ENCODE measurements at places on chromosomes 4 and X.
A peak's percentile ranks its signal among the peaks of the same experiment; 100 is the strongest.

- no peak for DNase-seq
Observed at GRCh38 chrX:43677993-43678392, 21.9 kb downstream of the MAOA start.

GRCh38 chr4:151961456-151961855 lies 200.6 kb upstream of the GATB start:
- DNase-seq, result no peak

- no peak for DNase-seq
Observed at GRCh38 chr4:63937961-63938360, 471.3 kb downstream of the TECRL start.

DNA sequence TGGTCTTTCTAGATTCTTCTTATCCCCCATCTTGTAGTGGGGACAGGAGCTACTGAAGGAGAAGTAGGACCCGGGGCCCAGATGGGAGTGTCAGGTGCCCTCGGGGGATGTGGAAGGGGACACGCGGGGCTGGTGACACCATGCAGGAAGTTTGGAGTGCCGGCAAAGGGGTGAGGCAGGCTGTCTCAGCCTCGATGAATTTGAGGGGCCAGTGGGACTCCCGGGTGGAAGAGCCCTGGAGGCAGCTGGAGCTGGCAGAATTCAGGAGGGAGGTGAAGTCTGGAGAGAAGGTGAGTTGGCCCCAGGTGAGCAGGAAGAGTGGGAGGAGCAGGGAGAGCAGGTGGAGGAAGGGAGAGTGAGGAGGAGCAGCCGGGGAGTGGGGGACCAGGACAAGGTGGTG lies 101.7 kb downstream of the CPZ start:
- no peak for DNase-seq

DNA sequence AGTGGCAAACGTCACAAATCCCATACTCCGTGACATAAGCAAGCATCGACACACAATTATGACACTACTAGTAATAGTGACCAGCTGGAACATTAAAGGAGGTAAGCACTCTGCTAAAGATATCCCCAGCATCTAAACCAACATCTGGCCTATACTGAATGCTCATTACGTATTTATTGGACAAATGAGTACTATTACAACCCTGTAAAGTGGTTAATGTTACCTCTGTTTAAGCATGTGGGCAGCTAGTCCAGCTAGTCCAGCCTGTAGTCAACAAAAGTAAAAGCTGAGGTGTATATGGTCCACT lies 419 bp upstream of the RPGR start:
- DNase-seq, result no peak

DNA sequence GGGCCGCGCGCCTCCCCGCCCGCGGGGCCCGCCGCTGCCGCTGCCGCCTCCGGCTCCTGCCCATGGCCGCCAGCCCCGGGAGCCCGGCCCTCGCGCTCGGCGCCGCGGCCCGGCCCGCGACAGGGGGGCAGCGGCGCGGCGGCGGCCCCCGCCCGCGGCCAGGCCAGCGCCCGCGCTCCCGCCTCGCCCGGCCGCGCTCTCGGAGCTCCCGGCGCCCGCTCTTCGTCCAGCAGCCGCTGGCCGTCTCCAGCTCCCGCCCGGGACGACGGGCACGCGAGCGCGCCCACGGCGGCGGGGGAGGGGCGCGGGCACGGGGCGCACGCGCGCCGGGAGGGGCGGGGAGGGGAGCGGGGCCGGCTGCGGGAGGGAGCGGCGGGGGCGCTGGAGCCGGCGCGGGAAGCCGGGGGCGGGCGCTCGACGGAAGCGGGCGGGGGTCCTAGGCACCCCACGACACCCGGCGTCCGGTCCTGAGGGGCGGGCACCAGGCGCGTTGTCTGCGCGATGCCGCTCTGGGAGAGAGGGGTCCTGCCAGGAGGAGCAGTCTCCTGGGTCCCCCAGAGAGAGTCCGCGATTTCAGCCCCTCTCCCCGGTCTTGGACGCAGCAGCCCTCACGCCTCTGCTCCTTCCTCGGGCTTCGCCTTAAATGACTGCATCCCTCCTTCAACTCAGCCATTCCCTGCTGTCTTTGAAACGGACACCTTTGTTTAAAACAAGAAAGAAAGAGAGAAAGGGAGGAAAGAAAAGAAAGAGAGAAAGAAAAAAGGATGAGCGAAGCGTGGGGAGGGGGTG lies 490 bp upstream of the PDZD4 start:
- no peak for DNase-seq

- no peak for DNase-seq
Observed at GRCh38 chr4:87807402-87807801, 8.0 kb downstream of the IBSP start.

- no peak for DNase-seq
Observed at GRCh38 chr4:126058596-126058995, 743.8 kb downstream of the FAT4 start.

GRCh38 chr4:36712013-36712412 lies 430.6 kb downstream of the DTHD1 start:
- no peak for DNase-seq

DNA sequence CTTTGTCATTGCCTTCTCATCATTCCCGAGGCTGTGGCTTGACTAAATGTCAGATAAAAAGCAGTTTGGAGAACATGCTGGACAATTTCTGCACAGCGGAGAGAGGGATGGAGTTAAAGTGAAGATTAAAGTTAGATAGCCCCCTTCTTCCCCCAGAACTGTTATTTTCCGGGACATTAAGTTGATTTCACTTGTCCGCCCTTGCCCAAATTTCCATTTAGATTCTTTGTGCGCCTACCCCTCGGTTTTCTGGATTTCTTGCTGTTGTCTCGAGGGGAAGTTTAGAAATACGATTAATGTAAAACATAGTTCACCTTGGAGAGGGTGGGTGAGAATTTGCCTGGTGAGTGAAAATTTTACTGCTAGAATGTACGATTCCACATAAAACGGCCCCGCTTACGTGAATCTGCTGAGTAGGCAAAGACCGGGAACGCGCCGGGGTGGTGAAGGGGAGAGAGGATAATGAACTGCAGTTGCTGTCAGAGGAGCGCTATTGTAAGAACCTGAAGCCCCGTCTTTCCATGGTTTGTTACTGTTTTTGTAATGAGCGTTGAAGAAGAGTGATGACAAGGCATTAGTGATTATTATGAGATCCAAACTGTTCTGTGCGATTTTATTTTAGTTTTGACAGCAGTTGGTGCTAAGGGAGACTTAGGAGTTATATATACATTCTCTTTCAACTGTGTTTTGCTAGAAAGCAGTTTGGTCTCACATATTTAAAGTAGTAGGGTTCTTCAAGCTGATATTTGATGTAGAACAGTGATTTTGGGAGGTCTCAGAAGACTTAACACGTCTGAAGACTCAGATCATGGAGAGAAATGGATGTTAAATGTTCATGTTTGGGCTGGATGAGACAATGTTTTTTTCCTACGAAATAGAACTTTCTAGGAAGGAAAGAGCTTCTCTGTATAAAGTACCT lies 73.0 kb downstream of the AFF1 start:
- DNase-seq, result peak; percentile 58
